ENCODE measurements at places on chromosomes 12 and 14.

DNA sequence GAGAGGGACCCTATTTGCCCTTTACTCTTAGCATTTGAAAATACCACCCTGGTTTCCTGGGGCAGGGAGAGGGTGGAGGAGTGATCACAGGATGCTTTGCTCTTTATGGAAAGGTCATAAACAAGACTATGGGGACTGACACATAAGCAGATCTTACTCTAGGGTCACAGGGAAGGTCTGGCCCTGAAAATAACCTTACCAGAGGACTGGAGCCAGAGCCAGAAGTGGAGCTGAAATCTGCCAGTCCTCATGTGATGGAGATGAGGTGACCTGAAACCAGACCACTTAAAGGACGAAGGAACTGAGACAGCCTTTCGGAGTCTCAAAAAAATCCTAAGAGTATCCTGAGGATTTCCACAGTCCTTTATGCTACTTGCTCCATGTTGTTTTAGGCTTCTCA lies 12.4 kb downstream of the PFKM start:
- DNase-seq, result no peak

- peak; percentile 83 for DNase-seq
These were observed 198.7 kb upstream of the DCN start for GRCh38 chr12:91381309-91381804.

GRCh38 chr14:60092526-60092920 lies 800 bp downstream of the PCNX4 start:
- DNase-seq, result peak; percentile 29

- peak; percentile 89 for DNase-seq
These were observed 8.3 kb downstream of the PXN start for GRCh38 chr12:120257041-120257821.

DNA sequence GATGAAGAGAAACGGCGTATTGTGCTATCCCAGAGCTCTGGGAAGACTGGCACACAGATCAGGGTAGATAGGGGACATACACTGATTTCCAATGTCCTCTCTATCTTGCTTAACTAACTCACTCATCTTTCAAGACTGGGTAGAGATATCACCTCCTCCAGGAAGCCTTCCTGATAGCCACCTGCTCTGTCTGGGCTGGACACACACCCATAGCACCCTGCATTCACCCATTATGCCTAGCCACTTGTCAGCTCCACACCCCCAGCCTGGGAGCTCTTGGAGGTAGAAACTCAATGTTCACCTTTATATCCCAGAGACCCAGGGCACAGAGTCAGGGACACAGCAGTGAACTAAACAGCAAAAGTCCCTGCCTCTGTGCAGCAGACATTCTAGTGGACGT lies 52.0 kb downstream of the ACTN1 start:
- no peak for DNase-seq

GRCh38 chr14:69428289-69428998 lies 30.0 kb downstream of the SLC39A9 start:
- DNase-seq, result no peak

- no peak for DNase-seq
These were observed 25.6 kb upstream of the MBIP start for GRCh38 chr14:36346052-36346451.

DNA sequence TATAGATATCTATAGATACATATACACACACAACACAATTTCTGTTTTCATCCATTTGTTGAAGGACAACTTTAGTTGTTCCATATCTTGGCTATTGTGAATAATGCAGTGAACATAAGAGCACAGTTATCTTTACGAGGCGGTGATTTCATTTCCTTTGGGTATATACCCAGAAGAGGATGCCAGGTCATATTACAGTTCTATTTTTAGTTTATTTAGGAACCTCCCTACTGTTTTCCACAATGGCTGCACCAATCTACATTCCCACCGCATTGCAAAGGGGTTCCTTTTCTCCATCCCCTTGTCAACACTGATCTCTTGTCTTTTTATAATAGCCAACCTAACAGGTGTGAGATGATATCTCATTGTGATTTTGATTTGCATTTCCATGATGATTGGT lies 143.4 kb upstream of the ARHGAP5 start:
- DNase-seq, result no peak

GRCh38 chr14:78162202-78162601 lies 8.0 kb upstream of the NRXN3 start:
- DNase-seq, result no peak

DNA sequence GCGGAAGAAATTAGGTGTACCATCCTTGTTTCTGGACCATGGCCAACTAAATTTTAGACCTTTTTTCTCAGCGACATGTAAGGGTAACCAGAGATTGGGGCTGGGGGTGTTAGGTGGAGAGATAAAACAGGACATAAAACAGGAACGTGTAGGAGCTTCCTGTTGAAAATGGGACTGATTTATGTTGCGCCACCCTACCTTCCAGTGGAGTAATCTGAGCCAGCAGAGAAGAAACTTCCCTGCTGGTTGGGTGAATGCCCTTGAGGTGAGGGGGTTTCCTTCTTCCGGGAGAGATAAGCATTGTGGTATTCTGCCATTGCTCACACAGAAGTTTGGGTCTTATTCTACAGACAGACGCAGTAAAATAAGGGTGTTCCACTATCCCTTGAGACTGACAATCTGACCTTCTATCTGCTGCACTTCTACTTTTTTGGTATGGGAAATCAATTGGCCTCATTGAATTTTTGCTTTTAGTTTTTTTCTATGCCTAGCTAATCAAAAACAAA lies 417.6 kb downstream of the PCNX1 start:
- peak; percentile 6 for DNase-seq

DNA sequence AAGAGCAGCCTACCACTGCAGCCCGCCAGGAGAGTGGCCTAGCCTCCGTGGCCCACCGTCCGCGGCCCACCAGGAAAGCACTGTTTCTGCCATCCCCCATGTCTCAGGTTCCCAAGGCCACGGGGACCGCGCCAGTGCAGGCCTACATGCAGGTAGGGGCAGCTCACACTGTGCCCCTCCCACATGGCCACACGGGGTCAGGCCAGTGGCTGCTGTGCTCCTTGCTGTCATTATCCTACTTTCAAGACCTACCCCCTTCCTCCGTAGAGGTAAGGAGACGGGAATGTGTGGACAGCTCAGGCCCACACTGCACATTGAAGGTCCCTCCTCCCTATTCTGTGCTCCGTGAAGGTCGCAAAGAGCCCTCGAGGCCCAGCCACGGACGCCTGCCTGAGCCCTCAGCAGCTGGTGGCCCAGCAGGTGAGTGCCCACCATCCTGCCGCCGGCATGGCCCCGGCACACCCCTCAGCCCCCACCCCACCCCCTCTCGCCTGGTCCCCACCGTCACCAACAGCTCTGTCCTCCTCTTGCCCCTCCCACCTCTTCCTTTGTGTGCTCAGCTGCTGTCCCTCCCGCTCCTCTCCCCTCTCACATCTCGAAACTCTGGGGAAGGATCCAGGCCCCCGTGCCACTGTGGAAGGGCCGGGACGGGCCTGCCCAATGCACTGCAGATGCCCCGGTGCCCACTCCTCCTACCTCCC lies 10.0 kb downstream of the DDX51 start:
- no peak for DNase-seq

DNA sequence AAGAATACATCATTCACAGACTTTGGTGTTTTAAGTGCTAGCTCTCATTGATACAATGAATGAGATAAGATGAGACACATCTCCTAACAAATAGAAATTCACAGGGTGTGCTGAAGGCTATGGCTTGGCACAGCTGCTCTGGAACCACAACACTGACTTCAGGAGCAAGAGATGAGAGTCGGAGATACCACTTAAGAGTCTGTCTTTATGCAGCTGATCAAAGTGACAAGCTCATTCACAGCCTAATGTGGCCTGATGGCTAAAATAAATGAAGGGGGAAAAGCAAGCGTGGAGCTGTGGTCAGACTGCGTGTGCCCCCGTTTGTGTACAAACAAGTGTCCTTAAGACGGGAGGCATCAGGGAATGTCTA lies 29.7 kb upstream of the FAM181A start:
- DNase-seq, result no peak
